Panc1 (cell line): ENCODE measurements at places on chromosomes 2 and 18.

GRCh38 chr2:224412141-224413015, 10.5 kb upstream of the FAM124B start:
- DNase-seq: no peak

DNA sequence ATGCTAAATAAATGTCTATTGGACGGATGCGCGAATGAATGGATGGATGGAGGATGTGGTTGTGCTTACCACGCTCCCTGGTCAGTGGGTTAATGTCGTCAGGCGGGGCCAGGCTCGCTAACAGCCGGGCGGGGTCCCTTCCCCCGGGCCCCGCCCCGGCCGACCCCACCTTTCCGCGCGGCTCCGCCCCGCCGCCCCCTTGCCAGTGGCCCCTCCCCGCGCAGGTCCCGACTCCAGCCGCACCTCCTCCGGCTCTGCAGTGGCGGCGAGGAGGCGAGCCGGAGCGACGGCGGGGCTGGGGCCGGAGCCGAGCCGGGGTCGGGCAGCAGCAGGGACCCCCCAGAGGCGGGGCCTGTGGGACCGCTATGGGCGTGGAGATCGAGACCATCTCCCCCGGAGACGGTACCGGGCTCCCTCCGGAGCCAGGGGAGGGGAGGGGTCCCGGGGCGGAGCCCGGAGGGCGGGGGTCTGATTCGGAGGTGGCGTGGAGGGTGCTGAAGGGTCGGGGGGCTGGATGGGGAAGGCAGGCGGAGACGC, at the start of gene FKBP1B:
Gene FKBP1B (plus strand): TSS at position 257 of the 537 bp plus-strand sequence. CDS start 109 bp downstream, at position 366.
- DNase-seq: no peak

DNA sequence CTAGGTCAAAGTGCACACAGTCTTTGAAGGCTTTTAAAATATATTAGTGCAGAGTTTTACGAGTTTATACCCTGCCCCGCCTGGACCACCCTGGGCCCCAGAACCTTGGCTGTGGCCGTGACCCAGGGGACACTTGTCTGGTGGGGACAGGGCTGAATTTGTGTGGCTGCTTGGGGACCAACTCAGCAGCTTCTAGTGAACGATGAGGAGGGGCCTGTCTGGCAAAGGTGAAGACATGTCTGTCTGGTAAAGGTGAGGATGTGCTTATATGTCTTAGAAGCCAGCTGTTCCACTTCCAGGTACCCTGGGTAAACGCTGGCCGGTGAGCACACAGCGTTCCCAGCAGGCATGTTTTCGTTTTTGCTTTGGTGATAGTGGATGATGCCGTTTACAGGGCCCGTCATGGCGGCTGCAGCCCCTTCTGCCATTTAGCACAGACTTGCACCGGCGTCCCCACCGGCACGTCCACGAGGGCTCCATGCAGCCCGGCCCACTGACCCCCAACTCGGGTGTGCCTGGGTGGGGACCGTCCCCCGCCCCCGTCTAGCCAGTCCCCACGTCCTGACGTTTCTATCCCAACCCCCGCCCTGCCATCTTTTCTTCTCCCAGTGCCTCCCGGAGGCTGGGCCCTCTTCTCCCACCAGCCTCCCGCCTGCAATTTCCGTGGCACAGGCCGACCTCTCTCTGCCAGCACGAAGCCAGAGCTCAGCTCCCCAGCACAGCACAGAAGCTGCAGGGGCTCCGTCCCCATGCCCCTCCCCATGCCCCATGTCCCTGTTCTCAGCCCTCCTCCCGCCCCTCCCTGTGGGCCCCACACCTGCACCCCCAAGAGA, 67.8 kb downstream of the SLC66A2 start:
- no peak for DNase-seq

DNA sequence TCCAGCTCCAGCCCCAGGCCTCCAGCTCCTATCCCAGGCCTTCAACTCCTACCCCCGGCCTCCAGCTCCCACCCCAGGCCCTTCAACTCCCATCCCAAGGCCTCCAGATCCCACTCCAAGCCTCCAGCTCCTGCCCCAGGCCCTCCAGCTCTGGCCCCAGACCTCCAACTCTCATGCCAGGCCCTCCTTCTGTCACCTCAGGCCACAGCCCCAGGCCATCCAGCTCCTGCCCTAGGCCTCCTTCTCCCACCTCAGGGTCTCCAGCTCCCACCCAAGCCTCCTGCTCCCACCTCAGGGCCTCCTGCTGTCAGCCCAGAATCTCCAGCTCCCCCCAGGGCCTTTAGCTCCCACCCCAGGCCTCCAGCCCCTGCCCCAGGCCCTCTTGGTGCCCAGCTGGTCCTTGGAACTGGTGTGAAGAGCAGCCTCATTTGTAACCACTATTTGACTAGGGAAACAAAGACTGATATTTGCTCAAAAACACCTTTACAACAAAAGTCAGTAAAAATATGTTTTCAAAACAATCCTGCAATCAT, 67.8 kb upstream of the SALL3 start:
- no peak for DNase-seq

DNA sequence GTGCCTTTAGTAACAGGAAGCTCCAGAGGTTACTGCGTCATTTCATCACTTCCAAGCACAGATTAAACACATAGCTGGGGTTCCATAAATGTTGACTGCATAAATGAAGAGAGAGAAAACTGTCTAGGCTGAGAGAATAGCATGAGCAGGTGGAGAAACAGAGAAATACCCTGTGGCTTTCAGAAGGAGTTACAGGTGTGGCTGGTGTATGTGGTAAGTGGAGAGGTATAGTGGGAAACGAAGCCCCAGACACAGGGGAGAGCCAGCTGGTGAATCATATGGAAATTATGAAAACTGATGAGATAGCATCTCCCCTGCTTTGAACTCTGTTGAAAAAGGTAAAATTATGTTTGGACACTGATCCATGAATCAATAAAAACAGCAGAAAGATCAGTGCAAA, 807.4 kb upstream of the POU3F3 start:
- DNase-seq: no peak

GRCh38 chr18:34971313-34971712, 69.9 kb upstream of the MAPRE2 start:
- DNase-seq: no peak

GRCh38 chr2:29954316-29954715, 32.9 kb upstream of the ALK start:
- no peak for DNase-seq

- DNase-seq: no peak
Observed at GRCh38 chr2:226376516-226377180, 423.0 kb downstream of the IRS1 start.

DNA sequence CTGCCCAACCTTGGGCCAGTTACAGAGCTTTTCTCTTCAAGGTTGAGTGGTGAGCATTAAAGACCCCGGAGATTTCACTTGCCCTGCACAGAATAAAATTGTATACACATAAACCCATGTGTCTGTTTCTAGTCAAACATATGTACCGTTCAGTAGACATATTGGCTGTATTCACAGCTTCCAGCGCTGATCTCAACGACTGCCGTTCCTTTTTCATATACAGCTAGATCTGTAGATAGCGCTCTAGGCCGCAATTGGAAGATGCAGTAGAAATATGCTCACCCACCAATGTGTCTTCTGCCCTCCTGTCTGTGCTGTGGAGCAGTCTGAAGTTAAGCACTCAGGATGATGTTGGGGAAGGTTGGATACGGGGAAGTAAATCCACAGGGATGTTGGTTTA, 317.7 kb downstream of the SETBP1 start:
- DNase-seq: no peak

DNA sequence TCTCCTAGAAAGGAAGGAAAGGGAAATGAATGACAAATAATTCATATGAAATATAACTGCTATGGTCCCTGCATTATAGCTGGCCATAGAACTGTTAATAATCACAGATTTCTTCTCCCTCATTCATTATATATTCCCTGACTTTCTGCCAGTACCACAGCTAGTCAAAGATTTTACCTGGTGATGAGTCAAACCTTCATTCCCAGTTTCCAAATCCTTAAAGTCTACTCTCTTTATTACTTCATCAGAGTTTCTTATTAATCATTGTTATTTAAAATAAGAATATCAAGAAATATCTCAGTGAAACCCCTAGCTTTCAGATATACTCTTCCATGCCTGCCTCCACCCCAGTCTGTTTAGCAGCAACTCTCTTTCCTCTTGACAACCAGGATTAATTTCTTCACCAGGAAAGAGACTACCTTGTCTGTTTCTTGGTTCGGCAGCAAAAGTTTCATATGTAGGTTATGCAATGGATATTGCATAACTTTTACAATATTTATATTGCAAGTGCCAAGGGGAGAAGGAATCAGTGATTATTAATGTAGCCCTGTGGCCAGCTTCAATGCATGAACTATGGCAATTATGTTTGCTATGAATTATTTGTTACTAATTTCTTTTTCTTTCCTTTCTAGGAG, 533.8 kb downstream of the FBXO15 start:
- DNase-seq: no peak
